ENCODE measurements at places on chromosomes 11 and 22.

DNA sequence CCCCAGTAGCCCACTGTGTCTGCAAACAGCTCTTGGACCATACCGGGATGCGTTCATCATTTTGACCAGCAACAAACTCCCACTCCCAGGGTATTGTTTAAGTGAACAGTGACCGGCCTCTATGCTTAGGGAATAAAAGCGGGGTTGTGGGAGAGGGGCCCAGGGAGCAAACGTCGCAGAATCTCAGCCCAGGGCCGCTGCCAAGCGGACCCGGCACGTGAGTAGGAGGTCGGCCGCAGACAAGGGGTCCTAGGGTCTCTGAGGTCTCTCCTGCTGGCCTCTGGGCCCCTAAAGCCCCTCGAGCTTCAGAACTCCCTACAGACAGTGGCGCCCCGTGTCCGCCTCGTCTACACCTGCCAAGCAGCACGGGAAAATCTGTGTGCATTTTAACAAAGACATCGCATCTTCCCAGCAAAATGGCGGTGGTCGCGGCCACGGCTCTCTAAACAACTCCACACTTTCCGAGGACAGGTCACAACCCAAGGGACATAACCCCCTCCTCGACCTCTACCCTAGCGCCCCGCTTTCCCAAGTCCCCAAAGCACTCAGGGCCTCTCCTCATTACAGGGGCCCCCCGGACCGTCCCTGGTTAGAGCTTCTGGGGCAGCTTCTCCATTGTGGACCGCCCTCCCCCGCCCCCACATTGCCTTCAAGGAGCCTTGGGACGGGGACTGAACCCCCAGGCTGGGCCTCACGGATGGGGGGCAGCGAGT, 3.9 kb upstream of the GCAT start:
- H3K4me3 ChIP-seq: no peak overlapping the region
- DNase-seq: no peak
- no peaks in the 10 kb centered on the region for H3K36me3 ChIP-seq
- peaks cover 57% of the 10 kb centered on the region for H3K27me3 ChIP-seq
- no peak overlapping the region for H3K27ac ChIP-seq
- peaks cover 56% of the 10 kb centered on the region for H3K4me1 ChIP-seq

- H3K27ac ChIP-seq: no peak overlapping the region
- no peaks in the 10 kb centered on the region for H3K36me3 ChIP-seq
- no peaks in the 10 kb centered on the region for H3K27me3 ChIP-seq
These were observed 18.4 kb downstream of the B3GAT1 start for GRCh38 chr11:134393638-134394037.

GRCh38 chr11:118646393-118646792, 33.1 kb downstream of the TREH start:
- no peak for DNase-seq
- no peaks in the 10 kb centered on the region for H3K36me3 ChIP-seq
- H3K27ac ChIP-seq: no peak overlapping the region
- H3K4me3 ChIP-seq: no peak overlapping the region

DNA sequence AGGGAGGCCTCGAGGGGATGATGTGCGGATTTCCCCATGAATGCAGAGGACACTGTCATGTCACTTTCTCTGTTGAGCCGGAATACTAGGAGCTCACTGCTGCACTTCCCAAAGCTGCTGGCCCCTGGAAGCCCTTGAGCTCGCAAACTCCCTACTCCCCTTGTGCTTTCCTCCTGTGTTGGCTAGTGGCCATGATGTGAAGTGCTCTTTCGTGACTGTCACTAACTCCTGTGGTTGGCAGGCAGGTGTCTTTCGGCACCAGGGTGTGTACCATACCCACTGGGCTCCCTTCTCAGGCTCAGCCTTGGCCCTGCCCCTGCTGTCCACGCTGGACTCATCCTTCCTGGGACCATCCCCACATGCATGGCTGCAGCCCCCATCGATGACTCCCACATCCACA, 86.2 kb downstream of the BTBD10 start:
- DNase-seq: no peak
- no peak overlapping the region for H3K27ac ChIP-seq
- H3K36me3 ChIP-seq: peaks cover 100% of the 10 kb centered on the region
- no peaks in the 10 kb centered on the region for H3K4me1 ChIP-seq
- no peaks in the 10 kb centered on the region for H3K27me3 ChIP-seq

DNA sequence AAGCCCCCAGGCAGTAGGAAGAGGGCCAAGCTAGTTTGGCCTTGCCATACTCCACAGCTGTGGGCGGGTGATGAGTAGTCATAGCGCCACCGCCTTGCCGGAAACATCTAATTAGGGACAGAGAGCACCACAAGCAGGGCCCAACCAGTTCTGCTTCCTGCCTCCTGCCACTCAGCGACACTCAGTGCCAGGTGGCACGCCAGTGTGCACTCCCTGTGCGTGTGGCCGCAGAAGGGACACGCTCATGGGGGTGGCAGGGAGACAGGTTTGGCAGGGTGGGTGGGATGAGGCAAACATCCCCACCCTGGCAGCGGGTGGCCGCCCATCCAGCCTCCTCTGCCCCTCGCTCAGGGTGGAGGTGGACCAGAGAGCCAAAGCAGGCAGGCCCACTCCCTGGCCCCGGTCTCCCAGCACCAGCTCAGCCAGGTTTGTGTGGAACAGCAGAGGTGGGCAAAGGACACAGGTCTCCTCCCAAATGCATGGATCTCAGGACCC, 4.9 kb downstream of the OVOL1 start:
- no peaks in the 10 kb centered on the region for H3K36me3 ChIP-seq
- DNase-seq: peak; percentile 46
- H3K27me3 ChIP-seq: peaks cover 25% of the 10 kb centered on the region
- no peak overlapping the region for H3K4me3 ChIP-seq

DNA sequence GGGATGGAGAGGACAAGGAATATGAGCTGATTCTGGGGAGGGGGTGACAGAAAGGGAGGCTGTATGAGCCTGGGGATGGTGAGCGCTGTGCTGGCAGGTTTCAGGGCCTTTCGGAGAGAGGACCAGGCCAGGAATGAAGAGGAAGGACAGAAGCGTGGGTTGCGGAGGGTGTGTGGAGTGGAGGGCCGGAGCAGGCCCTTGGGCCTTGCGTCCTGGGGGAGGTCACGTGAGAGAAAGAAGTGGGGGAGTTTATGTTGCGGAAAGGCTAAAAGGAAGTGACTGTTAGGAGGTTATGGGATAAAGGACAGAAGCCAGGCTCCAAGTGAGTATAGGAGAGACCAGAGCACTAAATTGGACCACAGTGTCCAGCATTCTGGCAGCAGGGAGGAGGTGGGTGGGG, 17.5 kb downstream of the BCR start:
- H3K4me3 ChIP-seq: no peak overlapping the region
- H3K27ac ChIP-seq: no peak overlapping the region
- peaks cover 4% of the 10 kb centered on the region for H3K4me1 ChIP-seq
- no peaks in the 10 kb centered on the region for H3K27me3 ChIP-seq

All from natural killer cell (primary cell).